ENCODE measurements at places on chromosomes 6 and 20. TPM values are rescaled to one million over a fixed set of nuclear protein-coding genes. Genes with fewer than 3 reads are reported as not detected.

GRCh38 chr20:16864069-16864468, 115.9 kb downstream of the OTOR start:
- DNase-seq, result no peak

DNA sequence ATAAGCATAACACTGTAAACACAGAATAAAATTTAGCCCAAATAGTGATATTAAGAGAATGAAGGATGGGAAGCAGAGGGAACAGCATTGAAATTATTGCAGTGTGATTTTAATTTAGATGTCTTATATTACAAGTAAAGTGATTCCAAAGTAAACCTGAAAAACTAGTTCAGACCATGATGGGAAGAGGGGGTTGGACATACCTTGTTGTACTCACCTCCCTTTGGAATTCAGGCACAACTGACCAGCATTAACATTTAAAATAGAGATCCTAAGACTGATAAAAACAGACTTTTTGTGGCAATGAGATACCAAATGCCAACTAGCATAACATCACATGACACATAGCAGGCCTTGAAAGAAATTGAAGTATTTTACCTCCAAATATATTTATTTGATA, 262.6 kb upstream of the PRND start:
- DNase-seq, result no peak

GRCh38 chr6:44082872-44083321, 44.4 kb downstream of the MRPL14 start:
- DNase-seq, result no peak

- DNase-seq, result no peak
Observed at GRCh38 chr6:161487217-161487531, 213.3 kb upstream of the AGPAT4 start.

DNA sequence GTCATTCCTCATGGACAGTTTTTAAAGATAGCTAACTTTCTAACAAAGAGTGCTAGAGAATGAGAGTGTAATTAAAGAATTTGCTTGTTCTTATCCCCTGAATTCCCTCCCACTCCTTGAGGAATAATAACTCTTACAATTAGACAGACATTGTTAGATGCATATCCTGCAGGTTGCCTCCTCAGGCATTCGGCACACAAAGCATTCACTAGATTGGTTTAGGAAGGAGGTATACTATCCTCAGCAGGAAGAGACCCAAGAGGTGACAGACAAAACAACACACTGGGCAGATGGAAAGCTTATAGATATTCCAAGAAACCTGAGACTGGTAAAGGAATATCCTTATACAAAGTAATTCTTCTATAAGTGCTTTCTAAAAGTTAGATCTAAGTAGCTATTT, 109.1 kb upstream of the FAM184A start:
- no peak for DNase-seq

The VPS52 gene
- total RNA-seq, result 49.7 TPM

The SIRPG gene
- not detected for total RNA-seq

The CLIC5 gene
- total RNA-seq, result 10.5 TPM

The HLA-DRA gene
- total RNA-seq, result 162 TPM

The CASS4 gene
- 0.98 TPM for total RNA-seq
